ELR (cell line): ENCODE measurements at places on chromosomes 6 and 20.

GRCh38 chr20:1508574-1508973, 17.4 kb upstream of the SIRPB2 start:
- DNase-seq = peak; percentile 14

- DNase-seq = no peak
These were observed 107.1 kb downstream of the UBE3D start for GRCh38 chr6:82958551-82958950.

DNA sequence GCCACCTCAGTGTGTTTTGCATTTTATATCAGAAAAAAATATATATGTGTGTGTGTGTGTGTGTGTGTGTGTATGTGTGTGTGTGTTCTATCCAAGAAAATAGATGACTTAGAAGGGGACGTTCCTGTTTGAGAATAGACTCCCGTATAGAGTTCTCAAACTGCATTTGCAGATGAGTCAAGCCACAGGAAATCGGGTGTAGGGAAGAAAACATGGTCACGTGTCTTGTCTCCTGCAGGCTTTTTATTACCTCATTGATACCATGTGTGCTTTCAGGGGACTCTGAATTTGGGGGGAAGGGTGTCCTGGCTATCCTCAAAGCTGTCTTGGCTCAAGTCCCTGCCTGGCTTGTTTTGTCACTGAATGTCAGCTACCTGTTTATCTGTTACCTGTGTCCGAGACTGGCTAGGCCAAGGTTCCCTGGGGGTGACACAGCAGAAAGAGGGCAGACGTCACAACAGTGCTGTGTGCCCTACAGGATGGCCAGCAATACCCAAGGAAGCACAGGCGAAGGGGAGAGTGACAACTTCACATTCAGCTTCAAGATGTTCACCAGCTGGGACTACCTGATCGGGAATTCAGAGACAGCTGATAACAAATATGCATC, 55.7 kb upstream of the NOP56 start:
- peak; percentile 36 for DNase-seq

GRCh38 chr6:48290595-48290994, 179.6 kb upstream of the PTCHD4 start:
- DNase-seq = no peak

DNA sequence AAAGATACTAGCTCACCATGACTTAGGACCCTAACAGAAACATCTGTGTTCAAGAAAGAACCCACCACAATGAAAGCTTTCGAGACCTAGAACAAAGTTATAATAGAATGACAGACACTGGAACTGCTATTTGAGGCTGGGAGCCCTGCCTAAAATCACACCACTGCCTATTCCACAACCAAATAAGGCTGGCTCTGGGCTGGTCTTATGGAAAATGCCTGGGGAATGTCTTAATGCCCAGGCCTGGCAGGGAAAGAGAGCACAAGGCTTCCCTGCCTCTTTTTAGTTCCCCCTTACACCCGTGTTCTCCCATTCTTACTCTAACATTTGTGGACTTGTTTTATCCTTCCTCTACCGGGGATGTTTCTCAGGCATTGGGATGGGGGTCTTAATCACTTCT, 5.6 kb upstream of the METTL24 start:
- no peak for DNase-seq

DNA sequence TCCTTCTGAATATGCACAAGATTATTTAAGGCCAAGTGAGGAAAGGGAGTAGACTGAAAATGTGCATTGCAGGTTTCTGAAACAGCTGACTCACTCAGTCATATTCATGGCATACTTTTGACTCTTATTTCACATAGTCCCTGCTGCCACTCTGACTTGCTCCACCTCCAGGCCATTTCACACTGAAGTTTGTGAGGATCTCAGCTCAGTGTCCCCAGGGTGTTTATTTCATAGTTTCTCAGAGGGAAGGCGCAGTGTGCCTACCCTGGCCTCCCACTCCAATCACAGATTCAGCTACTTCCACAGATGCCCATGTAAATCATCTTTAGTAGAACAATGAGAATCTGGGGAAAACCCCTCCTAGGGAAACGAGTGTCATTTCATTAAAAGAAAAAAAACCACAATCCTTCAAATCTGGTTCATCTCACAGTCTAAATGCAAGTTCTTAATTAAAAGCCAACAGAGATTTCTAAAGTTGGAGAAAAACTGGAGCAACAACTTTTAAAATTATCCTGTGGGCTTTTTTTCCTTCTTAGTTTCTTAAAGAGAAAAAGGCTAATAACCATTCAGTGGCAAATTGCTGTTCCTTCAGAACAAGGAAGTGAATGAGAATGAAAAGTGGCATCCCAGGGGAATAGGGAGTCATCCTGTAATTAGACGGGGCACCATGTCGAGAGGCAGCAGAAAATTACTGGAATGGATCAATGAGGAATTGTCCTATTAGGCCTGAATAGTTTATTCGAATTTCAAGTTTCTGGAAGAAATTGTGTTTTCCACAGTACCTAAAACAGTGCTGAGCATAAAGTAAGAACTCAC, 133.6 kb downstream of the TFAP2B start:
- peak; percentile 2 for DNase-seq

DNA sequence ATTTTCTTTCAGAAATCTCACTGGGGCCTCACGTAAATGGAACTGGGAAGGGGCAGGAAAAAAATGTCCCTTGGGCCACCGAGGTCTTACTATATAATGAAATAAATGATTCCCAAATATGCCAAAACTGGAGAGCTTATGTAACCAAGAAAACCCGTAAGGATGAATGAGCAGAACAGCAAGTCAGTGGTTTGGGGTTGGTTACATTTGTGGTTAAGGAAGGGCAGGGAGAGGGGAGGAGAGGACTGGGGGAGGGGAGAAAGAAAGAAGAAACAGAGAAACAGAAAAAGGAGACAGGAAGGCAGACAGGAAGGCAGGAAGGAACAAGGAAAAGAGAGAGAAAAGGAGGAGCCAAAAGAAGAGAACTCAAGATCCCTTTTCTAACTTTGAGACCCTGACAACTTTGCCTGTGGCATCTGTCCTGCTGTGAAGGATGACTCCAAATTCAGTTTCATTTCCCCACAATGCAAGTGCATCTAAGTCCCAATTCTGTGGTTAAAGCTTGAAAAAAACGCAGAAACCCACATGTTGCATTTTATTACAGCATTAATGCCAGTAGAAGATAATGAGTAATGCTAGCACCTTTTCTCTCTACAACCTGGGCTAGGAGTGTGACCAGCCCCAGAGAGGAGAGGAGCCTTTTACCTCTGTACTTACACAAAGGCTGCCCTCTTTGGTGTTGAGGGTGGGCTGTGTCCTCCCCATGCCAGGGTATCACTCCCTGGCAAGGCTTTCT, 10.8 kb upstream of the ARMC2 start:
- DNase-seq = peak; percentile 30

GRCh38 chr6:35443341-35444030, 8.7 kb upstream of the FANCE start:
- no peak for DNase-seq

- DNase-seq = no peak
These were observed 119.3 kb downstream of the PDE10A start for GRCh38 chr6:165543781-165544180.

- DNase-seq = peak; percentile 30
These were observed 19.0 kb upstream of the PRND start for GRCh38 chr20:4702562-4703280.

DNA sequence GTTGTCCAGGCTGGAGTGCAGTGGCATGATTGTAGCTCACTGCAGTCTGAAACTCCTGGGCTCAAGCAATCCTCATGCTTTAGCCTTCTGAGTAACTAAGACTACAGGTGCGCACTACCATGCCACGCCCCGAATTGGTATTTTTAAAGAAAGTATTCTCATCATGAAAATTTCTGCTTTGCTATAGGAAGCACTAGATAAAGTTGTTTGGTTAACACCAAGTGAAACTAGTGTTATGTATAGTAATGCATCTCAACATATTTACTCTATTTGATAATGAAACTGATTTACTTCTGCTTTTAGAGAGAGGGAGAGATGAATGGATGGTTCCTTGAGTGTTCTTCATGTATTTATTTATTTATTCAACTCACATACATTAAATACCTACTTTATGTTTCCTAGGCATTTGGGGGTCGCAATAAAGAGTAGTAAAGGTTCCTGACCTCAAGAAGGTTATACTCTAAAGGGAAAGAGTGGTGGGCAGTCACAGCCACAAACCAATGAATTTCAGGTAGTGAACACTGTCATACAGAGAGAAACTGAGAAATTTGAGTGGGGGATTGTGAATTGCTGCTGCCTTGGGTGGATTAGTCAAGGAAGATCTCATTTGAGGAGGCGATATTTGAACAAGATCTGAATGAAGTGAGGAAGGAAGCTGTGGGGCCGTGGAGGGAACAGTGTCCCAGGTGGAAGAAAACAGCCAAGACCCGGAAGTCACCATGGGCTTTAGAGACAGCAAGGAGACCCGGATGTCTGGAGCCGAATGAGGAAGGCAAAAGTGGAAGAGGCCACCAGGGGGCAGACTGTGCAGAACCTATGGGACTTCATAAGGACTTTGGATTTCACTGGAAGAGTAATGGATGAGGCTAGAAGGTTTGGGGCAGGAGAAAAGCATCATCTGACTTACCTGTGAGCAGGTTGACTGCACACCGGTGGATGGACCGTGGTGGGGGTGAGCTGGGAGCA, 185.6 kb downstream of the TSHZ2 start:
- peak; percentile 45 for DNase-seq

DNA sequence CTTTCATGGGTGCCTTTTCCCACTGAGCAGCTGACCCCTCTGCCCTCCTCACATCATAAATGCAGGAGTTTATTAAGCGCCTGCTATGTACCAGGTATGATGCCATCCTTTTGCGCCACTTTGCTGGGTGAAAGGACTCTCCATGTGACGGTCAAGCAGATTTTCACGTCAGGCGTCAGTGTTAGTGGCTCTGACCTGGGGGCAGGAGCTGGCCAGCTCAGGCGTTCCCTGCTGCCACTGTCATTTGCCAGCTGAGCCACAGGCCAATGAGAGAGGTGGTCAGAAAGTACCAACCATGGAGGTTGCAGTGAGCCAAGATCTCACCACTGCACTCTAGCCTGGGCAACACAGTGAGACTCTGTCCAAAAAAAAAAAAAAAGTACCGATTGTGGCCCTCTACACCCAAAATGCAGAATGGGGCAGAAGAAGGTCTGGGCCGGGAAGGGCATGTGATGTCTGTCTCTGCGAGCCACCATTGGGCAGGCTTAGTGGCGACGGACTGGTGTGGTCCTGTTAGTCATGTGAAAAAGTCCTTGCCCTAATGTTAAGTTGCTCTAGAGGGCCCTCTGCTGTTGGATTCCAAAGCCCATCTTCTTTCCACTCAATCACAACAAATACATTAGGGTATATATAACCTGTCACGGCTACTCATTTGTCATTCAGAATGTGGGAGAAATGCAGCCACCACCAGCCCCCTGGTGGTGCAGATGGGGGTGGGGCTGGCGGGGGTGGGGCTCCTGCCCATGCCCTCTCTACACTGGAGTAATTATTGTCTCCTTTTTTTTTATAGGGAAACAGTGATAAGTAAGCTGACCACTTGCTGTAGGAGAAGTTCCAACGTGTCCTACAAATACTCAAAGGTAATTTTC, 18.4 kb upstream of the SLC22A1 start:
- DNase-seq = peak; percentile 55

DNA sequence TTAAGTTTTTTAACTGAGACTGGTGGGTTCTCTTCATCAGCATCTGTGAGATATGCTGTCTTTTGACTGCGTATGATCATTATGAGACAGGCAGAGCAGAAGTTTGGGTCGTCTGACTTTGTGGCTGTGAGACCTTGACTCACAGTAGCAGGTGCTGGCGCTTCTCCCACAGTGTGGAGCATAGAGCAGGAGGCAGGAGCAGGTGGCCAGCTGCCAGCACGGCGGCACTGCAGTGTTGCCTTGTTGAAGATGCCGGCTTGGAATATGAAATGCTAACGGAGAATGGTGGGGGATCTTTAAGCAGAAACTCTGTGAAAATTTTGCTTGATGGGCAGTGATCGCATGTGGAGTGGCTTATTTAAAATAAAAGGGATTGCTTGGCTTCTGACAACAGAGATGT, 105.0 kb downstream of the TIAM2 start:
- DNase-seq = no peak

DNA sequence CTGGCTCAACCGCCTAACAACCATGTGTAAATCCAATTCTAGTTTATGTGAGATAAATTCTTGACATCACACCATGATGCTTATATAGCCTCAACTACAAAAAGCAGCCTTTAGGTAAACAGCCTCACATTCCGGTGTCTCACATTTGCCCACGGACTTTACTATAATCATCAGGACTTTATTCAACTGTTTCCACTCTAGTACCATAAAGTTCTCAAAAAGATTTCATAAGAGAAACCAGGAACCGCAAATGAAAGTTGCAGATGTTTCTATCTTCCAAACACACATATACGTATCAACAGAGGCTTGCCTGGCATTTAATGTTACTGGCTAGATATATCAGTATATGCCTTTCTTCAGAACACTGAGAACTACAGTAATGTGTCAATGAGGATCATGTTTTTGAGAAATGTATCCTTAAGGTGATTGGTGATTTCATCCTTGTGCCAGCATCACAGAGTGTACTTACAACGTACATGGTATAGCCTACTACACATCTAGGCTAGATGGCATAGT, 80.0 kb downstream of the EPB41L2 start:
- DNase-seq = no peak

GRCh38 chr6:154783229-154783628, 50.0 kb downstream of the SCAF8 start:
- DNase-seq = no peak

DNA sequence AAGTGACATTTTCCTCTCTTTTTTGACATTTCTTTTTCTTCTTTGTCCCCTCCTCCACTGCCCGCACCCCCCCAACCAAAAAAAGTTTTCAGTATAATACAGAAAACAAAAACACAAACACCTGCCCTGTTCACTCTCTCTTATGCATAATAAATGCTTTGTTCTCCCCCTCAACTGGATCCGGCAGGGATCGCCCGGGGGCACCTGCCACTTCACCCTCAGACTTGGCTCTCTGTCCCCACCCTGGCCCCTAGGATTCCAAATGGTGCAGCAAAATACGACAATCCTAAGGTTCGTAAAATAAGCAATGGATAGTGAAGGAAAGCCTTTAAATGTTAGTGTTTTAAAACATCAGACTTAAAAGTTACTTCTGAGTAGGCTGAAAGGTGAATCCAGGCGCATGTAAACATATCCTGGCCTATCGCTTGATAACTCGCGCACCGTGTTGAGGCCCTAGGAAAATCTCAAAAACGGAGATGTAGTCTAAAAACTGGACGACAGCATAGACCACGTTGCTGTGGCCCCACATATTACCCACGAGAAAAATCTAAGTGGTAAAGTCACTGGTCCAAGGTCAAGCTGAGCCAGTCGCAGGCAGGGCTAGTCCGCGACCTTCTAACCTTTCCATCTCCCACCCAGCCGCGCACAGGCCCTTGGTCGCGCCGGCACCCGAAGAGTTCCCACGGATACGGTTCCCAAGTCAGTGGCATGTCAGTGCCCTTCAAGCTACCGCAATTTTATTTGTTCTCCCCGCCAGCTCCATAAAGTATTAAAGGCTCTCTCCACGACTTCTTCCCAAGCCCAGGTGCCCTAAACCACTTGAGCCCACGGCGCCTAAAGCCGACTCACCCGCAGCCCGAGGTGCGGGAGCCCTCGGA, 130.8 kb downstream of the OGFRL1 start:
- peak; percentile 43 for DNase-seq

GRCh38 chr20:53174454-53174853, 202.3 kb downstream of the TSHZ2 start:
- no peak for DNase-seq

- DNase-seq = no peak
These were observed 793 bp upstream of the PDSS2 start for GRCh38 chr6:107460083-107460631.
